ENCODE measurements at places on chromosomes 6 and 20. TPM values are rescaled to one million over a fixed set of nuclear protein-coding genes. Genes with fewer than 3 reads are reported as not detected.

DNA sequence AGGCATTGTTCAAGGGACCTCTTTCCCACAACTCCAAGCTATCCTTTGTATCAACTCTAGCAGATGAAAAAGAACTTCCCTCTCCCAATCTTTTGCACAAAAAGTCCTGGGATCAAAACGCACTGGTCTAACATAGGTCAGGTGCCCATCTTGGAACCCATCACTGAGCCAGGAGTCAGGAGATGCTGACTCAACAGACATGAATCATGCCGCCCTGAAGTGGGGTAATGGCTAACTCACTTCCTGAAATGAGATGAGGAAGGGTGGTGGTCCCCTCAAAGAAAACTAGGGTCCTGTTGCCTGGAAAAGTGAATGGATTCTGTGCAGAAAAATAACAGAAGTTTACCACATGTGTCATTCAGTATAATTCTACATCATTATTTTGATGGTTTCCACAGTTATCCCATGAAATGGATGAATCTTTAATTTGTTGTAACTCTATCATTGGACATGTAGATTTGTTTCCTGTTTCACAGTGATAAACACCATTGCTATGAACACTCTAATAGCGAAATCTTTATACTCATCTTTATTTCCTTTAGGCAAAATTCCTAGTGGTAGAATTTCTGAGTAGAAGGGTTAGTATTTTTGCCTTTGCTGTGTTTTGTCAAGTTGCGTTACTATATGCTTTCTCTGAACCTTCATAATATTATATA is 151.3 kb downstream of the SLC16A10 start:
- H3K36me3 ChIP-seq = no peaks in the 10 kb centered on the region
- no peak for DNase-seq
- no peaks in the 10 kb centered on the region for H3K4me1 ChIP-seq
- H3K4me3 ChIP-seq = no peak overlapping the region
- no peak overlapping the region for H3K27ac ChIP-seq

DNA sequence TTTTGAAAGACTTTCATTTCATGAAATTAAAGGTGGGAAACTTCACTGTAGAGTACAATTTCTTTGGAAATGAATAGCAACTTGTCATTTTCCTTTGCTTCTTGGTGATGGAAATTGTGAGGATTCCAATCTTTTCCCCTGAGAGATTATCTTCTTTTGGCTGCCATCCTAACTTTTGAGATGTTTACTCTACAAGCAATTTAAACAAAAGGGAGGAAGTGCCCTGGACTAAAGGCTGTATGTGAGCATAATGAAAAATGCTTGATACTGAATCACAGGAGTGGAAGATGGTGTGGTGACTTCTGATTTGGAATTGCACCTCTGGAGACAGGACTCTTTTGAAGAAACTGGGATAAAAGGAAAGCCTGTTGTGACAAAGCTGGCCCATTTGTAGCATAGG is 43.1 kb upstream of the JAG1 start:
- peak; percentile 90 for DNase-seq
- peaks cover 3% of the 10 kb centered on the region for H3K27me3 ChIP-seq
- no peak overlapping the region for H3K27ac ChIP-seq
- peaks cover 53% of the 10 kb centered on the region for H3K4me1 ChIP-seq
- no peaks in the 10 kb centered on the region for H3K36me3 ChIP-seq

GRCh38 chr20:62621251-62622110 is 20.8 kb upstream of the SLCO4A1 start:
- H3K27ac ChIP-seq = no peak overlapping the region
- H3K4me3 ChIP-seq = no peak overlapping the region
- H3K4me1 ChIP-seq = peaks cover 21% of the 10 kb centered on the region
- no peaks in the 10 kb centered on the region for H3K27me3 ChIP-seq

DNA sequence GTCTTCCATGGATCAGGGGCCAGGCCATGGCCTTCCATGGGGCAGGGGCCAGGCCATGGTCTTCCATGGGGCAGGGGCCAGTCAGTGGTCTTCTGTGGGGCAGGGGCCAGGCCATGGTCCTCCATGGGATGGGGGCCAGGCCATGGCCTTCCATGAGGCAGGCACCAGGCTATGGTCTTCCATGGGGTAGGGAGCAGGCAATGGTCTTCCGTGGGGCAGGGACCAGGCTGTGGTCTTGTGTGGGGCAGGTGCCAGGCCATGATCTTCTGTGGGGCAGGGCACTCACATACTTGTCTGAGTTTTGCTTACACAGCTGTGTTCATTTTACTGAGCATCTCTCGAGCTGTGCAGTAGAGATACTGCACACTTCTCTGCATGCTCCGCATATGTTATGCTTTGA is 57.3 kb upstream of the THBS2 start:
- no peaks in the 10 kb centered on the region for H3K4me1 ChIP-seq
- H3K36me3 ChIP-seq = no peaks in the 10 kb centered on the region
- DNase-seq = no peak
- H3K4me3 ChIP-seq = no peak overlapping the region

DNA sequence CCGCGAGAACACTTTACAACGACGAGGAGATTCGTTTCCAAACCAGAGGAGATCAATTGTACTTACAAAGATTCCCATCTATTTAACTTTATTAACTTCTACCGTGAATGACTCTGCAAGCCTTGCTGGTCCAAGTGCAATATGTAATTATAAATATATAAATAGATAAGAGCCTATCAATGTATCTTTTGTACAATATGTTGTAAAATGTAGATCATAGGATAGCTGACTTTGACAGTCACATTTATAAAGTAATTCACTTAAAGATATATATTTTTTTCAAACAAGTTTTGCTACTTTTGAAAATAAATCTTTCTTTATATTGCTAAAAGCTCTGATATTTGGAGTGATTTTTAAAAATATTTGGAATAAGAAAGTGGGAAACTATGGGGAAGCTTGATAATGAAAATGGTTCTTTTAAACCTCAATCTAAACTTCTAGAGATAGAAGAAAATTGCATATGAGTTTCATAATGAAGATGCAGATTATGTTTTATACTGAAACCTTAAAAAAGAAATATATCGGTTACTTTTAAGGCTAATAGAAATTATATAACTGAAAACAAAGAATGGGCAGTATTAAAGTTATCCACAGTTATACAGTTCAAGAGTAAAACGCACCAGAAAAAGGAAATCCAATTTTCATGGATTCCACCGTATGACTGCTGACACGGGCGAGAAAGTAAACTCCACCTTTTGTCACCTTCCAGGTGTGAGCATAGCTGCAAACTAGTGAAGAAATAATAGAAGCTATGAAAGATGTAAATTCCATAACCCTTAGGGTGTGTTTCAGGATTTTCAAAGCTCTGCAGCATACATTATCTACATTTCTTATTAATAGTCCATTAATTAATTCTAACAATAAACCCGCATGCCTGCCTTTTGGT is 3.3 kb downstream of the TCF21 start:
- H3K4me3 ChIP-seq = no peak overlapping the region
- no peaks in the 10 kb centered on the region for H3K4me1 ChIP-seq
- no peaks in the 10 kb centered on the region for H3K36me3 ChIP-seq
- peaks cover 100% of the 10 kb centered on the region for H3K27me3 ChIP-seq
- no peak overlapping the region for H3K27ac ChIP-seq
- no peak for DNase-seq

- H3K27ac ChIP-seq = no peak overlapping the region
- no peaks in the 10 kb centered on the region for H3K36me3 ChIP-seq
- H3K27me3 ChIP-seq = no peaks in the 10 kb centered on the region
- DNase-seq = peak; percentile 61
- H3K4me1 ChIP-seq = no peaks in the 10 kb centered on the region
These were observed 103.8 kb downstream of the KHDC1L start for GRCh38 chr6:73121421-73121993.

DNA sequence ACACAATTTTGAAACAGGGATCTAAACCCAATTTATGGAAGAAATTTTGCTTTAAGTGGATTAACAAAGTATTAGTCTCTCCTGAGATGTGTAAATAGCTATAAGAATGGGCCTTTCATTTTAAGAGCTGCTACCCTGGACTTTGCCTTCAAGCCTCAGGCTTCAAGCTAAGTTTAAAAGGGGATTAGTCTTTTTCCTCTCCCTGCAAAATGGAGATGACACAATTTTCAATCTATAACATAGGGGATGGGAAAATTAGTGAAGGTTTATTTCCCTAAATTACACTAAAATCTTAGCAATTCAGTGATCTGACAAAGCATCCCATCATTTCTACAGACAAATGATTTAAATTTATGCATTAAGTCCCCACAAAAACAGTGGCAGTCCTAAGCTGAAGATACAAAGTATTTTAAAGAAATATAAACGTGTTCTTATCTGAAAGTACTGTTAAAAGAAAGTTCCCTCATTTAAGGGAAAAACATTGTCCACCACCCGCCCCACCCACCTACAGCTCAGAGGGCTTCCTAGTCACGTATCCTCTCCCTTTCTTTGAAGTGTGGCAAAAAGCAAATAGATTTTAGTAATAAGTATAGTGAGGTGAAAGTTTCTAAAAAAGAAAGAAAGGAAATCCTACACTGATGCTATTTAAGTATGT is 14.5 kb downstream of the ARHGAP18 start:
- no peak for DNase-seq
- H3K36me3 ChIP-seq = no peaks in the 10 kb centered on the region
- peaks cover 25% of the 10 kb centered on the region for H3K4me1 ChIP-seq
- H3K27ac ChIP-seq = peak overlapping the region; percentile 16
- H3K27me3 ChIP-seq = no peaks in the 10 kb centered on the region

DNA sequence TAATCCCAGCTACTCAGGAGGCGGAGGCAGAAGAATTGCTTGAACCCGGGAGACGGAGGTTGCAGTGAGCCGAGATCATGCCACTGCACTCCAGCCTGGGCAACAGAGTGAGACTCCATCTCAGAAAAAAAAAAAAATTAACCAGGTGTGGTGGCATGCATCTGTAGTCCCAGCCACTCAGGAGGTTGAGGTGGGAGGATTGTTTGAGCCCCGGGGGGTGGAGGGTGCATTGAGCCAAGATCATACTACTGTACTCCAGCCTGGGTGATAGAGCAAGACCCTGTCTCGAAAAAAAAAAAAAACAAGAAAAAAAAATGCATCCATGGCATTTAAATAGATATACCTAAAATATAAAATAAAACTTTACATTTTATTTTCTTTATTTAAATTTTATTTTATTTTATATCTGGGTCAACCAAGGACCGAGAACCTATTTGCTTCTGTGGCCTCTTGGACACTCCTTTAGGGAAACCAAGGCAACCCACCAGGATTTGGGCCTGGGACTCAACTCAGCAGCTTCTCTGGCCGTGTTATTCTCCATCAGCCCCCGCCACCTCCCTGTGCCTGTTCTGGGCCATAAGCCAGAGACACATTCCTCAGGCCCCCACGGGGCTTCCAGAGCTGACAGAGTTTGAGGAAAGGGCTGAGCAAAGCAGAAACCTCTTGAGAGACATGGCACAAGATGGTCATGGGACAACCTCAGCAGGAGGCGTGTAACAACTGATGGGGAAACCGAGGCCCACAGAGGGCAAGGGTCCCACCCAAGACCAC is 6.2 kb downstream of the SNTA1 start:
- no peaks in the 10 kb centered on the region for H3K27me3 ChIP-seq
- peak; percentile 77 for DNase-seq
- no peak overlapping the region for H3K27ac ChIP-seq
- peaks cover 6% of the 10 kb centered on the region for H3K4me1 ChIP-seq
- no peak overlapping the region for H3K4me3 ChIP-seq

DNA sequence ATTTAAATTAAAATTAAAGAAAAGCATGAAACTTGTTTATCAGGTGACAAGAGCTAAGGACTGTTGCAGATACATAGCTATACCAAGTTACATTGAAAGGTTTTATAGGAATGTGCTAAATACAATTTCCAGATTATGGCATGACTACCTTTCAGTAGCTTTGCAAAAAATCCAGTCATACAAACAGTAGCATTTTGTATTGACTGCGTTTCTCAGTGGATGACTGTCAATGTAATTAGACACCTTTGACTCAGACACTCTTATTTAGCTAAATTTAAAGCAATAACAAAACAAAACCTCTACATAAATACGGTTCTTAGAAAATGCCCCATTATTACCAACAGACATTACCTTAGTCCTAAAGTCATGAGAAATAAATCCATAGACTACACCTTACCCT is 275.8 kb upstream of the RUNX2 start:
- DNase-seq = no peak
- no peaks in the 10 kb centered on the region for H3K27me3 ChIP-seq
- no peak overlapping the region for H3K27ac ChIP-seq
- H3K4me1 ChIP-seq = no peaks in the 10 kb centered on the region
- H3K36me3 ChIP-seq = no peaks in the 10 kb centered on the region

DNA sequence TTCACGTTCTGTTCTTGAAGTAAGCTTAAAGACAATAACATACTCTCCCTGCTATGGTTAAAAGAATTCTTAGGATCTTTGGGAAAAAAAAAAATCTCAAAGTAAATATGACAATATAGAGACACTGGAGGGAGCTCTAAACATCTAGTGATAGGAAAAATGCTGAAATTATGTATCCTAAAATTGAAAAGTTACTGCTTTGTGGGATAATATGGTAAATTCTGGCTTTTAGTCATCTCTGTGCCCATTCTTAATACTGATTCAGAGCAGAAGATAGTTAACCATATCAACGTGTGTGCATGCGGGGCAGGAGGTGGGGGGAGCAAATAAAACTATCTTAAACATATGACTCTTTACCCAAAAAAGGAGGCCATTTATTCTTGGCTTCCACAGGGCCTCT is 165.4 kb downstream of the GMPR start:
- no peak overlapping the region for H3K4me3 ChIP-seq
- H3K27ac ChIP-seq = no peak overlapping the region
- no peak for DNase-seq
- no peaks in the 10 kb centered on the region for H3K36me3 ChIP-seq

DNA sequence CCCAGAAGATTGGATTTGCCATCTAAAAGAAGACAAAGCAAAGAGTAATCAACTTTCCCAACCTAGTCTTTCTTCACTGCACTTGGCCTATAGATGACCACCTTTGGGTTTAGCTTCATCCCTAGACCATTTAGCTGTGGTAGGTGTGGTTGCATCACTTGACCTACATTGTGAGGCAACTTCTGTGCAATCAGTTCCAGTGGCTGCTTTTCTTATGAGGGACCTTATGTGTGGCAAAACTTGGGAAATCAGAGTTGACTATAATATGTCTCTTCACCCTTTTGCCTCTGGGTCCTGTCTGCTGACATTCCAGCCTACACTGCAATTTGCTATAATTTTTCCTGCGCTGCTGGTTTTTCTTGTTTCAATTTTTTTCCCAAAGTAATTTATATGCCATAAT is 55.2 kb downstream of the PRDM13 start:
- no peak overlapping the region for H3K27ac ChIP-seq
- no peaks in the 10 kb centered on the region for H3K27me3 ChIP-seq
- no peak overlapping the region for H3K4me3 ChIP-seq
- H3K36me3 ChIP-seq = no peaks in the 10 kb centered on the region

- peak overlapping the region; percentile 43 for H3K4me3 ChIP-seq
- H3K27ac ChIP-seq = no peak overlapping the region
- H3K27me3 ChIP-seq = peaks cover 87% of the 10 kb centered on the region
- peak; percentile 74 for DNase-seq
These were observed 3.0 kb upstream of the PRDM13 start for GRCh38 chr6:99603421-99604165.

DNA sequence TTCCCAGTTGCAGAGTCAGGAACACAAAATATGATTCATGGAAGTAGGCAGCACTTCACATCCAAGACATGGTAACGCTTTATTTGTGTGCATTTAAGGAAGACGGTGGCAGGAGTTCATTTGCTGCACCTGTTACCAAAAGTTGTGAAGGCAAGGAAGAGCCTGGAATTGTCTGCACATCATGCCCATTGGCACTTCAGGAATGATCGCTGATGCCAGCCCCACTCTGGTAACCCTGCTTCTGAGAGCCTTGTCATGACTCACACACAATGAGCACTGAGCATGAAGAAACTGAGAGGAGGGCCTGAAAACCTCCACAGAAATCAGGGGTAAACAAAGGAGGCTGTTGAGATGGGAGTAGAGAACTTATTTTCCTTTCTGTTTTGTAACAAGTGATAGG is 181.1 kb downstream of the RPS12 start:
- no peak for DNase-seq
- no peak overlapping the region for H3K27ac ChIP-seq
- H3K4me3 ChIP-seq = no peak overlapping the region
- H3K27me3 ChIP-seq = peaks cover 7% of the 10 kb centered on the region
- no peaks in the 10 kb centered on the region for H3K36me3 ChIP-seq

Gene COL21A1
- total RNA-seq = 51.6 TPM

Measured in A673 (cell line).